SJSA1 (cell line): ENCODE measurements at places on chromosomes 2 and 18. TPM values are rescaled to one million over a fixed set of nuclear protein-coding genes. Genes with fewer than 3 reads are reported as not detected.

Gene CCDC85A
- total RNA-seq: 0.06 and 0.37 TPM in 2 replicates

Gene RGPD3
- 0.03 and 0.39 TPM in 2 replicates for total RNA-seq

Gene FAM110C
- not detected in 2 replicates for total RNA-seq

GRCh38 chr2:228669690-228670089 lies 488.2 kb upstream of the SPHKAP start:
- DNase-seq: no peak

- DNase-seq: no peak
Observed at GRCh38 chr2:129975016-129975774, 4.3 kb upstream of the RAB6C start.

DNA sequence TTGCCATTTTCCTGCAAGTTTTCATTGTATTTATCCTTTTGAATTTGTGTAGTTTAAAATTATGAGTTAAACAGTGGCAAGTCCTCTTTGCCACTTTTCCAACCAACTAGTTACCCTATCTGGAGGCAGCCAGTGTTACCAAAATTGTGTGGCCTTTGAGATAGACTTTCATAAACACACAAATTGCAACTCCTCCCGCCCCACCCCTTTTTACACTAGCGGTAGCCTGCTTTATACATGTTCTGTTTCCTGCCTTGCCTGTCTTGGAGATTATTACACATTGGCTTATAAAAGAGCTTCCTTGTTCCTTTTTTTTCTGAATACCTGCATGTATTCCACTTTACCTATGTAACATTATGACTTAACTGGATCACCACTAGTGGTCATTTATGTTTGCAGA lies 56.5 kb downstream of the RPIA start:
- DNase-seq: no peak

DNA sequence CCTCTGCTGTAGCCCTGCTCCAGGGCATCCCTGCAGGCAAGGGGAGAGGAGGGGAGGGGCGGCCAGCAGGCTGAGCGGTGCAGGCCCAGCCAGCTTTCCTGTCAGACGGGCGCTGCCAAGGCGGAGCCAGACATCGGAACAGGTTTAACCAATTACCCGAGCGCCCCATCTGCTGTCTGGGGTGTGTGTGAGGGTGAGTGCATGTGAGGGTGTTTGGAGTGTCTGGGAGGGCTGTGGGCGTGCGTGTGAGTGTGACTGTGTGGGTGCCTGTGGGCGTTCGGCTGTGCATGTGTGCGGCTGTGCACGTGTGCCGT lies 20.0 kb downstream of the EMX1 start:
- DNase-seq: no peak

DNA sequence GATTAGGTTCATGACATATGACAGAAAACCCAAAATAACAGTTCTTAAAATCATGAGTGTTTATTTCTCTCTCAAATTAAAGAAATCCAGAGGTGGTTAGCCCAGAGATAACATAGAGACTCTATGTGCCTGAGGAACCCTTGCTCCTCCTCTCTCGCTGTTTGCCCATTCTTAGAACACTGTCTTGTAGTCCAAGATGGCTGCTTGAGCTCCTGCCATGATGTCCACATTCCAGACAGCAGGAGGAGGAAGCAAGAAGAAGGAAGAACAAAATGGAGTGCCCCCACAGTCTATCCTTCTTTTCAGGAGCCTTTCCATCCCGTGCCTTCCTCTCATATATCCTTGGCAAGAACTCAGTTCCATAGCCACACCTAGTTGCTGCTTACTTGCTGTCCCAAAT lies 13.9 kb upstream of the ST8SIA5 start:
- DNase-seq: no peak

DNA sequence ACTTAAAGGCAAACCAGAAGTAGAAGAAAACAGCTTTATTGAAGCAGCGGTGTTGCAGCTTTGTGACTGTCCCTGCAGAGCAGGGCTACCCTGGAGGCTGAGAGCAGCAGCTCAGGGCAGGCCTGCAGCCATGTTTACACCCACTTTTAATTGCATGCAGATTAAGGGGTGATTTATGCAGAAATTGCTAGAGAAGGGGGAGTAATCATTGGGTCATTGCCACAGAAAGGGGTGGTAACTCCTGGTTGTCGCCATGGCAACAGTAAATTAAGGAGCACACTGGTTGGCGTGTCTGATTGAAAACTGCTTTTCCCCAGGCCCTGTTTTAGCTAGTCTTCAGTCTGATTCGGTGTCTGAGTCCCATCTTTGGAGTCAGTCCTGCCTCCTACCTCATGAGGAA lies 195.4 kb upstream of the HDAC4 start:
- no peak for DNase-seq
